ENCODE measurements at places on chromosomes 16 and 17.

GRCh38 chr17:45298546-45299285, 18.1 kb downstream of the MAP3K14 start:
- DNase-seq: no peak

DNA sequence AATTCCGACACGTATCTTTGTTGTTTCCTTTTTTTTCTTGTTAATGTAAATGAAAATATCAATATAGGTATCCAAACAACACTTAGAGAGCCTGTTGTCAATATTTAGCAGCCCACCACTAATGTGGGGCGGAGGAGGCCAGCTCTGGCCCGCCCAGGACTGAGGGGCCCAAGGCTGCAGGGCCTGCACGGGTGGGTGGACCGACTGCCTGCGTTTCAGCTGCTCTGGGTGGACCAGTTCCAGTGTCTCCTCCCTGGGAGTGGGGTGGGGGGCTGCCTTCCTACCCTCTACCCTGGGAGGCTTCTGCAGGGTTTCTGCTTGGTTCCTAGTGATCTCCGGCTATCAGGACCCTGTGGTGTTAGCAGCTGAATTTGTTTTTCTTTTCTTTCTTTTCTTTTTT, 15.9 kb upstream of the ADGRG1 start:
- DNase-seq: no peak

DNA sequence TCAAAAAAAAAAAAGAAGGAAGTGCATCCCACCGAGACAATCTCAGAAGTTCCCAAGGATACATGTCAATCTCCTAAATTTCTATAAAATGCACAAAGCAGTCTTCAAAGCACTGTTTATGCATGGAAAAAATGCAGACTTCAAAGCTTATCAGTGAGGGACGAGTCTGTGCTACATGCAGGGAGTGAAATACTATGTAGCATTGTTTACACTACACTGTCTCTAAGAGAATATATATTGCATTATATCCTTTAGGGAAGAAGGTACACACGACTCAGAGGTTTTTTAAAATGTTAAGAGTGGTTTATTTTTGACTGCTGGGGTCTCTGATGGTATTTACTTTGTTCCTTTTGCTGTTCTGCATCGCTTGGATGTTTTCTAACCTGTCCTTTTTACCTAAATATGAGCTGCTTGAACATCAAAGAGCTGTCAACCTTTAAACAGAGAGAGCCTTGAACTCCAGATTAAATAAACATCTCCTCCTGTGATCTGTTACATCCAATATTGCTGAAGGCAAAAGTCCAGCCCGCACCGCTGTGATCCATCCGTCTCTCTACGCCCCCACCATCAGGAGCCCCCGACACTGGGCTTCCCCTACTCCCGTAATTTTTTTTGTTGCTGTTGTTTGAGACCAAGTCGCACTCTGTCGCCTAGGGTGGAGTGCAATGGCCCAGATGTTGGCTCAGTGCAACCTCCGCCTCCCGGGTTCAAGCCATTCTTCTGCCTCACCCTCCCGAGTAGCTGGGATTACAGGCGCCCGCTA, 1.4 kb downstream of the FBXO31 start:
- DNase-seq: no peak

- DNase-seq: no peak
These were observed 385 bp downstream of the CFAP119 start for GRCh38 chr16:30761427-30761927.

GRCh38 chr17:72117535-72118334, 3.1 kb upstream of the SOX9 start:
- DNase-seq: no peak

Measured in stromal cell of bone marrow (primary cell).